Dermis microvascular lymphatic vessel endothelial cell (primary cell): ENCODE measurements at places on chromosomes 3 and 15. TPM values are rescaled to one million over a fixed set of nuclear protein-coding genes. Genes with fewer than 3 reads are reported as not detected.

Gene ADAMTS7
- total RNA-seq: 6.5 and 8.1 TPM in 2 replicates

Gene SLC24A5
- total RNA-seq: not detected in 2 replicates

Gene BSN
- total RNA-seq: under 0.01 TPM in 2 replicates

Gene SIDT1
- total RNA-seq: under 0.01 TPM in 1 of 2 replicates, not detected in the other

Gene DISP2
- total RNA-seq: under 0.01 and 0.13 TPM in 2 replicates

Gene ULK3
- total RNA-seq: 15.9 and 25.8 TPM in 2 replicates
